ENCODE measurements at places on chromosomes 5 and 9.
A peak's percentile ranks its signal among the peaks of the same experiment; 100 is the strongest.

DNA sequence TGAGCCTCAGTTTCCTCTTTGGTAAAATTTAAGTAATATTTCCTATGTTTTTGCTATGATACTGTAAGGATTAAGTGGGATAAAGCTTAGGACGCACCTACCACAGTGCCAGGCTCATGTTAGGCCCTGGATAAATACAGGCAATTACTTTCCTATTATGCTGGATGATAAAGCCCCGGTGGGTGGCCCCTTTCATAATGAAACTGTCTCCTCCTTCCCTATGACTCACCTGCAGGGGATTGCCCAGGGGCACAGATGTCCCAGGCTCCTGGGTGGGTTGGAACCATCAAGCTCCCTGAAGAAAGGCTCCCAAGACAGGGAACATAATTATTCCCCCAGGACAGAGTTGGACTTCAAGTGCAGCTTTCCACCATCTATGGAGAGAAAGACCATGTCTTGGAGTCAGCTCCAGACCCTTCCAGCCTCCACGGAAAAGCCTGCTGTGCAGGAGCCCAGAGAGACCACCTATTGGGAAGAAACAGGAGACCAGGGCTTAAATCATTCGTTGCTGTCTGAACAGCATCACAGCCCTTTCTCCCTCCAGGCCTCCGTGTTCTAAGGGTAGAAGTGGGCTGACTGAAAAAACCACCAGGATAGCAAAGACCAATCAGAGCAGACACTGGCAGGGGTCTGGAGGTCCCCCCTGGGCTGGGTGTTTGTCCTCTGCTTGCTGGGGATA lies 43.2 kb upstream of the FOXE1 start:
- no peak for DNase-seq

- no peak for DNase-seq
Measured at GRCh38 chr9:121672213-121672612, 20.8 kb downstream of the DAB2IP start.

DNA sequence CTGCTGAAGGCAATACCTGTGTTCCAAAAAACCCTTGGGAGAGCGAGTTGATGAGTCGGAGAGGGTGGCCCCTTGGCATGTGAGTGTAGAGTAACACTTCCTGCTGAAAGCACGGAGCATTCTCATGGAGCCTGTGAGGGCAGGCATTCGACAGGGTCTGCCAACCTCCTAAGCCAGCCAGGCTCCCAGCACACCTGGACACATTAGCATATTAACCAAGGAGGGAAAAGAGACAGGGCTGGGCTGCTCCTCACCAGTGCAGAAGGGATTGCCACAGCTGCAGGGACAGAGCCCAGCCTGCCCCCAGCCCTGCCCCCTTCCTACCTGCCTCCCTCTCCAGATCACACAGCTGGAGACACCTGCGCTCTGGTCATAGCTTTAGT lies 46.4 kb upstream of the SEMA4D start:
- DNase-seq = no peak

DNA sequence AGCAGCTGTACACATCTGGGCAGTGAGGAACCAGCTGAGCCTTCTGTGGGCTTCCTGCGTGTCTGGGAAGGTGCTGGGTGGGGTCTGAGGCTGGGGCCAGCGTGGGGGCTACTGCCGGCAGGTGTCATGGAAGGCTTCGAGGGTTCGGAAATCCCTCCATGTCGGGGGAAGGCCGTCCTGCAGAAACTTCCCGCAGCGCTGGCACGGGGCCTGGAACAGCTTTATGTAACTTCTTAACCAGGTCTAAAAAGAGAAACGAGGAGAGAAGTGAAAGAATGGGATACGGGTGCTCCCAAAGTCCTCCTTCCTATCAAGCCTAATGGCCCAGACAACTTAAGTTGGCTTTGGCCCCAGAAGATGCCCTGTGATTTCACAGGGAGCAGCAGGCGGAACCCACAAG lies 120.6 kb upstream of the RAPGEF1 start:
- DNase-seq = no peak

DNA sequence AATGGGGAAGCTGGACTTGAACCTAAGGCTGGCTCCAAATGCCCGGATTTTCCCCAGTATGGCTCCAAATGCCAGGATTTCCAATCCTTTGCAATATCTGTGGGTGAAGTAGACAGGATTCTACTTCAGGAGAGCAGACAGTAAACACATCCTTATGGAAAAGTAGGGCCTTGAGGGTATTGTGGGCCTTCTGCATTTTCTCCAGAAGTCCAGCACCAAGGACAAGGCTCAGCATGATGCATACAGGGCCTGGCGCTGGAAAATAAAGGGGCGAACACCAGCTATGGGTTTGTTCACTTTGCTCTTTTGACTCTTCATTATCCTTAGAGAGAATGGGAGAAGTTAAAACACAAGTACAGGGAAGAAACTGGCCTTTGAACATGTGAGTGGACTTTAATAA lies 347.5 kb downstream of the SEMA5A start:
- DNase-seq = no peak

DNA sequence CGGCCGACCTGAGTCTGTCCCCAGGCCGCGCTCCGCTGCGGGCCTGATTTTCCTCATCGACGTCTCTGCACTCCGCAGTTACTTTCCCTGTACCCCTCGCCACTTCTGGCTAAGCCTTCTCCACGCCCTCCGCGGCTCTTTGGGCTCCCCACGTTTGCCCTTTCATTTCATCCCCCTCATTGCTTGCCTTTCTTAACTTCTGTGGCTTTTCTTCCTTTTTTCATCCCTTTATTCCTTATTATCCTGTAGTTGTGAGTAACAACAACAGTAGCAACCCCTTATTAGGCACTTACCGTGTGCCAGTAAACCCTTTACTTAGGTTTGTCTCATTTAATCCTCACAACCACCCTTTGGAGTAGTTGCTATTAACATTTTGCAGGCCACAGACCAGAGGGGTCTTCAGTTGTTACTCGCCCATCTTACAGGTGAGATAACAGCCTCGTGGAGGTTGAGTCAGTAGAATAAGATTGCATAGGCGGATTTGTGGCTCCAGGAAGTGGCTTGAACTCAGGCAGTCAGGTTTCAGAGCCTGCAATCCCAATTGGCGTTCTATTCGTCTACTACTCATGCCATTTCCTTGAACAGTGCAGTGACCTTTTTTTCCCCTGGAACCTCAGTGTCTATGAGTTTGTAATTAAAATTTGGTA lies 724 bp downstream of the TCERG1 start:
- peak; percentile 12 for DNase-seq

Measured in GM06990 (cell line).